Stimulated activated CD4-positive, alpha-beta T cell treated with anti-CD3 and anti-CD28 coated beads, TNF-alpha, amount 100 ng/mL, for 4 hours (primary cell): ENCODE measurements at places on chromosomes 2 and 18.

- DNase-seq, result no peak
Observed at GRCh38 chr2:236642125-236642524, 72.5 kb downstream of the ACKR3 start.

DNA sequence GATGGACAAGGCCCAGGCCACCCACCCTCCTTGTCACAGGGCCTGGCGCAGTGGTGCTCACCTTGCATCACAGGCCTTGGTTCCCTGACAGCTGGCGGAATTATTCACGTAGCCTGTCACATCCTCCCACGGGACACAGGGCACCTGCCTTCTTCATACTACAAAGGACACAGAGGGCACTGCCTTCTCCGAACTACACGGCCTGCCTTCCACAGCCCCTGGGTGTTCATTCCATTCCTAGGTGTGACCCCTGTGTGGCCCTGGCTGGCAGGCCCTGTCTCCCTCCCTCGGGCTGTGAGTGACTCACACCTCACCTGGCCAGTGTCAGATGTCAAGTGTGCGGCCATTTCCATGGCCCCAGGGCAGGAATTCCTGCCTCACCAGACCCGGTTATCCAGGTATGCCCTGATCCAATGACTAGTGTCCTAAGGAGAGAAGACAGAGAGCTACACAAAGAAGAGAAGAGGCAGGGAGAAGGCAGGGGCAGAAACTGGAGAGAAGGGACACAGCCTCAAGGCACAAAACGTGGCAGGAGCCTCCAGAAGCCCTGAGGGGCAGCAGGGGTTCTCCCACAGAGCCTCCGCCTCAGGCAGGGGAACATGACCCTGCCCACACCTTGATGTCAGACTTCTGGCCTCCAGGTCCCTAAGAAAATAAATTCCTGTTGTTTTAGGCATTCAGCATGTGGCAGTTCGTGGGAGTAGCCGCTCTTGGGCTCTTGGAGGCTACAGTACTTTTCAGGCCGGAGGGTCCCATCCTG lies 43.4 kb downstream of the MBP start:
- DNase-seq, result no peak

- DNase-seq, result no peak
Observed at GRCh38 chr2:147663153-147663961, 181.5 kb upstream of the ACVR2A start.

DNA sequence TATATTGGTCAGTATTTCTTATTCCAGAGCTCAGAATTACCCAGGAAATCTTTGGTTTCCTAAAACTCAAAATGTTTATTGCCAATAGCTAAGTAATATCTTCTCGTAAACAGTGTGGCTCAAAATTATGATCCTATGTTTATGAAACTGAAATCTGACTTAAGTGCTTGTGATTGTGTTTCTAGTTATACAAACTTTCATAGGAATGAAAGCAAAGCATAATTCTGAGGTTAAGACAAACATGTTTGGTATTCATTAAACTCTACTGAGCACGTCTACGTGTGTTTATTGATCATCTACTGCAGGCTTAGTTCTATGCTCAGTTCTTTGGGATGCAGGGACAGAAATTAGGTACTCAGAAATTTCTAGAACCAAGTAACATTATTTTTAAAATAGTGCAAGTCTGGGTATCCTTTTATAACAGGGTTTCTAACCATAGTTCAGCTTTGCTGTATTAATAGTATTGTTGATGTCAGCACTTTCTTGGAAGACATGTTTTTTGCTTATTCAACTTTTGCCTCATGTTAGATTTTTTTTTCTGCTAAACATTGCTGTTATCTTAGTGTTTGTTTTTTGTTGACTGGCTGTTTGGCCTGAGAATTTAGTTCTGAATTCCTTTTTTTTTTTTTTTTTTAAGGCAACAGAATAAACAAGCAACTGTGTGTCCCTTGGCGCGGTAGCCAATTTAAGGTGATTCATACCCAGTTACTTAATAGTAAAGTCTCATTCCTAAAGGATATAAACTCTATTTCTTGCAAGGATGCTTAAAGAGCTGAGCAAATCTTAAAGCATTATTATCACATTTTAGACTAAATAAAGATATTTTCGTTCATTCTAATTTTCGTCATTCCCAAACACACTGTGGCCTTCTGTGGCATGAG lies 31.3 kb downstream of the PTPRM start:
- no peak for DNase-seq

GRCh38 chr18:46536215-46536874 lies 120.7 kb downstream of the LOXHD1 start:
- DNase-seq, result no peak

DNA sequence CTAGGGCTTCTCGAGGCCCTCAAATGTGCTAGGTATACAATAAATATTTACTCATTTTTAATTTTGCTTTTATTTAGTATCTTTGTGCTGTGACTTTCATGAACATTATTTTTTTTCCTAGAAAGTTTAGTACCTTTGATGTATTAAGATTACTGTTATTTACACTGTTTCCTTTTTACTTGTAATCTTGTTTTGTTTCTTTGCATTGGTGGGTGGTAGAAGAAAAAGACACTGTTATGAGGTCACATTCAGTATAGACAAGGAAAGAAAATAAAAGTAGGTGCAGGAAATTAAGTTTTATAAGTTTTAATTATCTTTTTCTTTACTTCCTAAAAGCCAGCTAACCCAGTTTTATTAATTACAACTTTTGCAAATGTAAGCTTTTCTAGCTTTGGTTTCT lies 23.0 kb downstream of the MALT1 start:
- DNase-seq, result no peak

DNA sequence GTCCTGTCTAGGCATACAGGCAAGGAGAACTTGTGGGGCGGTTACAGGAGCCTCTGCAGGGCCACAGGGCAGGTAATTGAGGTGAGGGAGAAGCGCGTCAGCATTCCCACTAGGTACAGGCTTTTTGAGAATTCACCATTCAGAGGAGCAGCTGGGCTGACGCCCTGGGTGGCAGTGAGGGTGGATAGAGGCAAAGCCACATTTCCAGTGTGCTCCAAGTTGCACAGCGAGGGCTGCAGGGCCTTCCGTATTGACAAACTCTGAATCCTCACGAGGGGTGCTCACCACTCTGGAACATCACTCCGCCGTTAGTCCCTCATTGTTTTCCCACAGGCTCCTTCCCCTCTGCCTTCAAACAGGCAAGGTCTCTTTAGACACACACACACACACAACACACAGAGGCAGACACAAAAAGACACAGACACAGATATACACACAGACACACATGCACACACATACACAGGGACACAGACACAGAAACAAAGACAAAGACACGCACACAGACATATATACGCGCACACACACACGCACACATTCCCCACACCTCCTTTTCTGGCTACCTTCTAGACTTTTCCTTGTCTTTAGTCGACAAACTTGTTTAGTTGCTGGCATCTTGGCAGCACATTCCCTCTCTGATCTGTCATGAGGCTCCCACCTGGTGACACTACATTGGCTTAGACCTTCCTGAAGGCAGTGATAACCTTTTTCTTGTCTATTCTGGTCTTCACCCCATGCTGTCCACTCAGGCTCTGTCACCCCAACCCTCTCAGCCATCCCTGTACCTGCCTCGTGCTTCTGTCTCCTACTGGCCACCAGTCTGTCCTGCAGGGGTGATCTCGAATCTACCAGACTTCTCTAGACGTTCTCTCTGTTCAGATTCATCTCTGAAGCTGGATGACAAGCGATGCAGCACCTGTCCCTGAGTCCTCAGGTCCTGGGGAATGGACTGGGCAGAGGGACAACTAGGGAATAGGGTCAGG lies 136.8 kb downstream of the ALPK2 start:
- no peak for DNase-seq

GRCh38 chr18:2538844-2539243 lies 32.5 kb downstream of the METTL4 start:
- no peak for DNase-seq

DNA sequence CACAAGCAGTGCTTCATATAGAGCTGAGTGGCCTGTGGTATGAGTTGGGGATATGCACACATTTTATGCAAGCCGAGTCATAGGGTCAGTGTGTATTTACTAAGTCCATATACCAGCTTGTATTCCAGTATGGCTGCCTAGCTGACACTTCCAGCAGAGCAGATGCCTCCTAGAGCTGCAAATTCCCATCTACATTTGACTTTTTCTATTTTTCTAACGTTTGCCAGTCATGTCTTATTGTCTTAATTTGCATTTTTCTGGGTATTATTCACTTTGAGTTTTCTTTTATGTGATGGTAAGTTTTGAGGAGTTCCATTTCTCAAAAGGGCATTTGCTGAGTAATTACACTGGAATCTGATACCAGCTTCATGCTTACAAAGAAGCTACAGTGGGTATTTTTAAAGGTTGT lies 334.5 kb upstream of the CDH2 start:
- DNase-seq, result no peak

GRCh38 chr18:11689669-11690565 lies 853 bp downstream of the GNAL start:
- DNase-seq, result no peak

DNA sequence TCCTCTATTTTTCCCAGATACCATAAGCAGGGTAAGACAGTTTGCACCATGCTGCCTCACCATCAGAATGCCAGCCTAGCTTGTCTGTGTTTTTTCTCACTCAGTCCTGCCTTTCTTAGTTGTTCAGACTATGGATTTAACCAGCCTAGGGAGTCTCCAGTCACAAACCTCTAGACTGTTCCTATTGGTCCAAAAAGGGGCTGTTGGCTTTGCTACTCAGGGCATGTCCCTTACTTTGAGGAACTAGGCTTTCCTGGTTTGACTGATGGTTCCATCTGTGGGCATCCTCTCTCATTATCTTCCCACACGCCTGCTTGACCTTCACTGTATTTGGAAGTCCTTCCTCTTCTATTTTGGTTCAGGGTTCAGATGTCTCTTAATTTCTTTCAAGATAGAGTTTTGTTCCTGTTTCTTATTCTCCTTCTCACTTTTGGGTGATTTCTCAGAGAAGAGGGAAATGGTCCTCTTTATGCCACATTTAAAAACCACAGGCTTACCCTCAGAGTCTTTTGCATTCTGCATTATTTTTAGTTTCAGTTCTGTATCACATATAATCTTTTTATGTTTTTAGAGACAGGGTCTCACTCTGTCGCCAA lies 31.3 kb upstream of the TMEM131 start:
- DNase-seq, result no peak
